ENCODE measurements at places on chromosomes 12 and 14.

GRCh38 chr14:26905229-26905628 is 307.4 kb upstream of the NOVA1 start:
- no peak for DNase-seq

DNA sequence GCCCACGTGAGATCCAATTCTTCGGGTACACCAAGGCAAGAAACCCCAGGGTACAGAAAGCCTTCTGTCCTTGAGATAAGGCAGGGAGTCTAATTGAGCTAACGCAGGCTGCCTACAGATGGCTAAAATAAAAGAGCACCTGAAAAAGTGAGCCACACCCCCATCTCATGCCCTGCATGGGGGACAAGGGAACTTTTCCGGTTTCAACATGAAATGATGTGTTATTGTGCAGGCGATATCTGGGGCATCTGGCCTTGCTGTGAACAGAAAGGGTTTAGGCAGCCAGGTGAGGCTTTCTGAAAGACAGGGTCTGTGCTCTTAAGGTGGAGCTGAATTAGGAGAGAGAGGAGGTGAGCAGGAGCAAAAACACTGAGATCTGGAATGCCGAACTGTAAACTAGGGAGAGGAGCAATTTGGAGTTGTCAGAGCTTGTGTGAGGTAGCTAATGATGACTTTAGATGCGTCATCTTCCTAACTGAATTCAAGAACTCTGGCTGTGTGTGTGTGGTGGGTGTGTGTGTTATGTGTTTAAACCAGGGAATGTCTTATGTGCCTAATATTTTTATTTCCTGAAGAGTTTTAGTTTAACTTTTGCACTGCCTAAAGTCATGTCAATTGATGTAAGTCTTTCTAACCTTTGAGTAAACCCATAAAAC is 20.1 kb upstream of the LDHB start:
- no peak for DNase-seq

DNA sequence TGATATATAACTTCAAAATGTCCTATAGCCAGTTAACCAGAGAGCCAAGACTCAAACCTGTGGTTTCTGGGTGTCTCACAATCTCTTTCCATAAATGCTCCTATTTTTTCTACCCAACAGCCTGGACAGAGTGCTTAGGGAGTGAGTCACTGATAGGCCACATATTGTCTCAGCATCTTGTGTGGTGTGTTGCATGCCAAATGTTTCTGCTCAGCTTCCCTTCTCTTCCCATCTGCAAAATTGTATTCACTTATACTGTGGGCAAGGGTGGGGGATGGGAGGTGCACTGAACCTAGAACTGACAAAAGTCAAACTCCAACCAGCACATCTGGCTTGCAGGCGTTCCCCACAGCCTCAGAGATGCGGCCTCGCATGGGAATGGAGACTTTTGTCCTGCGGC is 123.3 kb downstream of the KCNA5 start:
- no peak for DNase-seq

DNA sequence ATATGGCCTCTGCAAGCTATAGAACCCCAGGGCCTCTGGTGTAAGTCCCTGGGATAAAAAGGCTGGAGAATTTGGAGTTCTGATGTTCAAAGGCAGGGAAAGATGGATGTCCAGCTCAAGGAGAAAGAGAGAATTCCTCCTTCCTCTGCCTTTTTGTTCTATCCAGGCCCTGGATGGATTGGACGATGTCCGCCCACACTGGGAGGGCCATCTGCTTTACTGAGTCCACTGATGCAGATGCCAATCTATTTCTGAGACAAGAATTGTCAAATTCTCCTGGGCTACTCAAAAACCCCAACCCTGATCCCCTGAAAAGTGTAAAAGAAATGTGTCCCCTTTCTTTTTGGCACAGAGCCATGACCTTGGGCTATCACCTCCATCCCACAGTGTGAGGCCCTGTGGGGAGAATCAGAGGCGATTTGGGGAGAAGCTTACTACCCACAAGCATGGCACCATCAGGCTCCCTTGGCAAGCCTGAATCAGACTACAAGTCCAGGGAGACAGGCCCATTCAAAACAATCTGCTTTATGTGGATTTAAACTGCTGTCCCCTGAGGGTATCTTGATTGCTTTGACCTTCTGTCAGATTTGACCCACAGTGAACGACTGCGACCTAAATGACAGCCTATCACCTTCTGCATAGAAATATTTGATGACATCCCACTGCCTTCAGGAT is 334.0 kb downstream of the NUAK1 start:
- DNase-seq, result no peak

Measured in stimulated activated CD4-positive, alpha-beta T cell treated with anti-CD3 and anti-CD28 coated beads, Interleukin-4, amount 100 ng/mL, for 4 hours (primary cell).